GM10248 (cell line): ENCODE measurements at places on chromosomes 11 and 22.

DNA sequence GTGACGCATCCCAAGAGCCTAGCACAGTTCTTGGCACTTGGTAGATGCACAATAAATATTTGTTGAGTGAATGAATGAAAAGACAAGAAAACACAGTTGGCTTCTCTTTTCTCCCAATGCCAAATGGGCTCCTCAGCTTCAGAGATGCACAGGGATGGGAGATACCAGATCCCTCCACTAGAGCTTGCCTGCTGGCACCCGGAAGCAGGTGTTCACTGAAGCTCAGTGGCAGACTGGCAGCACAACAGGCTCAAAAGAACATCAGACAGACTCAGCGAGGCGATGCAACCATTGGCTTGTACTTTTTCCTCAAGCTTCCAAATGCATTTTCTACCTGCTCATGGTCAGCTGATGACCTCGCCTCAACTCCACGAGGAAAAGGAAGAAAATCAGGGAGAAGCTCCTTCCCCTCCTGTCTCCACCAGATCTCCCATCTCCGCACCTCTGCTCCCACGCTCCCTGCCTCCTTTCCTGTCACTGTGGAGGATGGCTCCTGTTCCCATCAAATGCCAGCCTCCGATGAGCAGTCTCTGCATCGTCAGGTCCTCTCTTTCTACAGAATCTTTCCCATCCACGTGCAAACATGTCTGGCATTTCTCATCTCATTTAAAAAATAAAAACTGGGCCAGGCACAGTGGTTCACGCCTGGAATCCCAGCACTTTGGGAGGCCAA lies 5.8 kb downstream of the RAPSN start:
- no peak for DNase-seq

DNA sequence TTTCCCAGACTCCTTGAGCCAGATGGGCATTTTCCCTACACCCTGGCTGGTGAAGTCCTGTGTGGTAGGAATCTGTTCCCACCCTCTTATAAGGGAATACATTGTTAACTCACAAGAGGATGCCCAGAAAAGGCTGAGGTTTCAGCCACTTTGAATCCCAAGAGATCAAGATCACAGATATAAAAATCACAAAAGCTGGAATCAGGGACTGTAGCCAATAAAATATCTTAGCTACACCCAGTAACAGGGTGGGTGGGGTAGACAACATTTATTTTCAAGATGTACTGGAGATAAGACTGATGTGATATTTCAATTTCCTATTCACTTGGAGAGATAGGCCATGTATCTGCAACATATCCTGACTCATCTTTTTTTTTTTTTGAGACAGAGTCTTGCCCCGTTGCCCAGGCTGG lies 50.3 kb downstream of the COPB1 start:
- DNase-seq = no peak

GRCh38 chr22:46946383-46946962 lies 184.0 kb downstream of the TBC1D22A start:
- DNase-seq = no peak

- DNase-seq = no peak
Observed at GRCh38 chr11:3041699-3042441, 15.4 kb downstream of the CARS1 start.

DNA sequence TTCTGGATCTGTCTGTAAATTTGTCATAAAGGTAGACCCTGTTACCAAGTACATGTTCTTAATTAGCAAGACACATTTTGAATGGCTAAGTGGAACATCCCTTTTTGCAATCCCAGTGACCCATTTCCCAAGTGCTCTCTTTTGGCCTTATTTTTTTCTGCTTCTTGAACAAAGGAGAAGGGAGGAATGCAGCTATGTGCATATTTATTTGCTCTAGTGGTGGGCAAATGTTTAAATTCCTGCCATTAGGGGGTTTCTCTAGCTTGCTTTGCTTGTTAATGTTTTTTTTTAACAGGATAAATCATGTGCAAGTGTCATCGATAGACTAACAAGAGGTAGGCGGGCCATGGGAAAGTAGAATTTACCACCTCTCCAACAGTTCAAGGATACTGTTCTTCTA lies 135.7 kb downstream of the COMMD9 start:
- DNase-seq = no peak

DNA sequence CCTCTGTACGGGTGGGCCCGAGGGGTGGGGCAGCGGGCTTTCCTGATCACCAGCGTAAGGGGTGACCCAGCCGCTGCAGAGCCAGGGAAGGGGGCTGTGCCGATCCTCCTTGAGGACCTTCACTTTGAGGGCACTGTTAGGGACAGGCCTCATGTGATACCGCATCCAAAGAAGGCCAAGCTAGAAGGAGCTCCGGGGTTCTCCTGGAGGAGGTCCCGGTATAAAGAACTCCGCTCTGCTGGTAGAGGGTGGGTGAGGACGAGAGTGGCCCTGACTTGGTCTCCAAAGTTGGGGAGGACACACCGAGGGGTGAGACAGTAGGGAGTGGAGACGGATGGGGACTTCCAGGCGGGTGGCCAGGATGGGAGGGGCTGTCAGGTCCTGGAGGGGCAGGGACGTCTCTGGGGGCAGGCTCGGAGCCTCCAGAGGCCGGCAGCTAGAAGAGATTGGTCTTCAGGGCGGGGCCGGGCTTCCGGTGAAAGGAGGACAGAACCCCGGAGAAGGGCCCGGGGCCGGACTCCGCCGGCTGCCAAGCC lies 4.6 kb downstream of the PHOX2A start:
- DNase-seq = peak; percentile 71

GRCh38 chr11:132037956-132038355 lies 667.5 kb downstream of the NTM start:
- no peak for DNase-seq

- no peak for DNase-seq
Observed at GRCh38 chr11:112881461-112881860, 79.8 kb upstream of the NCAM1 start.

DNA sequence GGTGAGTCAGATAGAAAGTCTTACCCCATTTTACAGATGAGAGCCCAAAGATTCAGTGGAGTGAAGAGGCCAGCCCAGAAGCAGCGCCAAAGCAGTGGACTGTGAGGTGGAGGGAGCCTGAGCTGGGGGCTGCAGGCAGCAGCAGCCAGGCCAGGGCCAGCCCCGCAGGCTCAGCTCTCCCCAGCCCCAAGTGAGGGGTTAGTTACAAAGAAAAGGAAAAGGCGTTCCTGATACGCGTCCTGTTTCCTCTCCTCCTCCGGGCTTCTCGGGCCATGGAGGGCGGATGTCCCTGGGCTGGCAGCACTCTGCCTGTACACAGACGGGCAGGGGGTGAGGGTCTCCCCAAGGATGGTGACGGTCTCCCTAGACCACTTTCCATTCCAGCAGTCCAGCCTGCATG lies 44.9 kb downstream of the ARRB1 start:
- no peak for DNase-seq

DNA sequence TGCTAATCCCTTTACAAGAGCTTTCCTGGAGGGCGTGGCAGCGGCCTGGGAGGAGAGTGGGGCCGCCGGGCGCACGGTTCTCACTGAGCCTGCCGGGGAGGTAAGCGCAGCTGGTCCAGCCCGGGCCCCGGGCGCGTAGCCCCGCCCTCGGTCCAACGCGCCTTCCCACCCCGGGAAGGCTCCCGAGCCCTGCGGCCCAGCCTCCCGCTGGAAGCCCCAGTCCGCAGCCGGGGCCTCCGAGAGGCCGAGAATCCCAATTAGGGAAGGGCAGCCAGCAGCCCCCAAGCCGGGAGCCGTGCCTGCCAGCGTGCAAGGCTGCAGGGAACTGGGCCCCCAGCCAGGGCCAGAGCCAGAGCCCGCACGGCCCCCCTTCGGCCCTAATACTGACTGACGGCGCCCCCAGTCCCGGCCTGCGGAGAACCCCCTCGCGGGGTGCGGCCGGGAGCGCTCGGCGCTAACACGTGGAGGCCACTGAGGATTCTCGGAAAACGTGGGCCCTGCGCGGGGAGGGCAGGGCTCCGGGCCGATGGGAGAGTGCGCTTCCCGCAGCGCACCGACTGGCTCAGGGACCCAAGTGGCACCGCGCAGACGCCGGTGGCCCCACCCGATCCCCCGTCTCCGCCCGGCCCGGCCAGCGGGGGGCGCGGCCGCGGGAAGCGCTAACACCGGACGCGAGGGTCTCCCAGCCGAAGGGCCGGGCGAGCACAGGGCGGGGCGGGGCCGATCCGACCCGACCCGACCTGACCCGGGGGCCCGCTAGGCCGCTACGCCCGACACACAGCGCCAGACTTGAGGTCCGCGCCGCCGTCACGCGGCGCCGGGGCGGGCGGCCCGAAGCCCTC lies 5.7 kb downstream of the ZFTA start:
- no peak for DNase-seq

DNA sequence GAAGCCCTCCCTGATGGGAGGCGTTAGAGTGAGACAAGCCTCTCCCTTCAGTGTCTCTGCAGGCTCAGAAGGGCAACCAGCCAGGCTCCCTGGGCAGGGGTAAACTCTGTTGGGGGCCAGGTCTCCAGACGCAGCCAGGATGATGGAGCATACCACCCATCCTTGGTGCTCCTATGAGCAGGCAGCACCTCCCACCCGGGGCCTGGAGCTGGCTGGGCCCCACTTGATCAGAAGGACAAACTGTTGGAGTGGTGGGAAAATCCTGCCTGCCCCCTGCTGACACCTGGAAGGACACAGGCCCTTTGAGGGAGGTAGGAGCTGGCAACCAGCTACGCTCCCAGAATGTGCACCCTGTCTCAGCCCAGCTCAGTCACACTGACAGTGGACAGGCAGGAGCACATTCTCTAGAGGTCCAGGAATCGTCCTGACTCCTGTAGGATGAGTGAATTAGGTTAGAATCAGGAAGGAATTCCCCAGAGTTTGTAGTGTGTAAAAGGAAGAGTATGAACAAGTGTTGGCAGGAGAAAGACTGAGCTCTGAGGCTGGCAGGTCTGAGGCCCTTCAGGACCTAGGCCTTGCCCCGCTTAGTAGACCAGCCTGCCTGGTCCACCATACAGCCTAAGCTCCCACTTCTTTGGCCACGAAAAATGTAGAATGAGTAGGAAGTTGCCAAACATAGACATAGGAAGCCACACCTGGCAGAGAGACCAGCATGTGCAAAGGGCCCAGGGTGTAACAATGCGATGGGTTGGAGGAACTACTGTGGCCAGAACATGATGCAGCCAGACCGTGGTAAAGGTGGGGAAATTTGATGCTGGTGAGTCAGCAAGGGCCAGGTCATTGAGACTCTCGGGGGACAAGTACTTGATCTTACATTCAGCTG lies 19.1 kb downstream of the ARHGEF17 start:
- peak; percentile 63 for DNase-seq

- DNase-seq = peak; percentile 7
Observed at GRCh38 chr11:64186492-64187165, 658 bp downstream of the STIP1 start.

DNA sequence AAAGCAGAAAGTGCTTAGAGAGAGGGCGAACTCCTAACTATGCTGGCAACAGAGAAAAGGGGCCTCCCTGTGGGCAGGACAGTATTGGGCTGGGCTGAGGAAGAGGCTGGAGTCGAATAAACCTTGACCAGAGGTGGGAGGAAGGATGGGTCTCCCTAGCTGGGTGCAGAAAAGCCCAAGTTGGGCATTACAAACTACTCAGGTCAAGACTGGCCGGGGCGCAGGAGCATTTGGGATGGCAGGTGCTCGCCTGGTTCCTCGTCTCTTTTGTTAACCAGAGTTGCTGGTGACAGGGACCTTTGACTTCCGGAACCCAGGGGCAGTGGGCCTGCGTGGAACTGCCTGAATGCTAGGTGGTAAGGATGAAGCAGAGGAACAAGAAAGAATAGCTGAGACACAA lies 80.3 kb upstream of the SHISAL1 start:
- no peak for DNase-seq

DNA sequence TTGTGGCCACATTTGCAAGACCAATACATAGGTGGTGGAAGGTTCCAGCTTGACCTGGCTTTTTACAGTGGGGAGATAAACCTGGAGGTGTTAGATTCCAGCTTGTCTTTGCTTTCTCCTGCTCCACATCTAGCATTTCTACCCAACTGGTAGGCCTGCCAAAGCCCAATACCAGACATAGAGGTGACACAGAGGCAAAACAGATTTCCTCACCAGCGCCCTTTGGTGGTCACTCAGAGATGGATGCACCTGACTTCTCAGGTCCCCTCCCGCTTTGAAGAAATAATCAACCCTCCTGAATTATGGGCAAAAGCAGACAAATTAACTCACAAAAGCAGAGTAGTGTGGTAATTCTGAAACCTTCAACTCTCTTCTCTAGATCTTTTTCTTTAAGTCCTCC lies 1356.2 kb downstream of the FAM181B start:
- no peak for DNase-seq

GRCh38 chr11:29135504-29135903 lies 881.3 kb downstream of the KCNA4 start:
- no peak for DNase-seq

DNA sequence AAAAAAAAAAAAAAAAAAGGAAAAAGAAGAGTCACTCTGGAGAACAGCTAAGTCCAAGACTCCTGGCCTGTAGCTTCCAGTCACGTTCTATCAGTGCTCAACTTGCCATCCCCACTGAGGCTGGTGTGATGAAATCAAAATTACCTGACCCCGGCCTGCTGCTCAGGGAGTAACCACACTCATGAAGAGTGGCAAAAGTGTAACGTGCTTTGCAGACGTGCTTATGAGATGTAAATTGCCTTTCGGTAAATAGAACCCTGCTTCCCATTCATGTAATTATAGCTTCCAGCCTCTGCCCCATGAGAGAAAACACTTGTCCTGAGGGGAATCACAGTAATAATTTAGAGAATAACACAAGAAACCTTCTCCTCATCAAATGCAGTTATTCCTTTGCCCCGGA lies 28.2 kb upstream of the CHKA start:
- DNase-seq = no peak

DNA sequence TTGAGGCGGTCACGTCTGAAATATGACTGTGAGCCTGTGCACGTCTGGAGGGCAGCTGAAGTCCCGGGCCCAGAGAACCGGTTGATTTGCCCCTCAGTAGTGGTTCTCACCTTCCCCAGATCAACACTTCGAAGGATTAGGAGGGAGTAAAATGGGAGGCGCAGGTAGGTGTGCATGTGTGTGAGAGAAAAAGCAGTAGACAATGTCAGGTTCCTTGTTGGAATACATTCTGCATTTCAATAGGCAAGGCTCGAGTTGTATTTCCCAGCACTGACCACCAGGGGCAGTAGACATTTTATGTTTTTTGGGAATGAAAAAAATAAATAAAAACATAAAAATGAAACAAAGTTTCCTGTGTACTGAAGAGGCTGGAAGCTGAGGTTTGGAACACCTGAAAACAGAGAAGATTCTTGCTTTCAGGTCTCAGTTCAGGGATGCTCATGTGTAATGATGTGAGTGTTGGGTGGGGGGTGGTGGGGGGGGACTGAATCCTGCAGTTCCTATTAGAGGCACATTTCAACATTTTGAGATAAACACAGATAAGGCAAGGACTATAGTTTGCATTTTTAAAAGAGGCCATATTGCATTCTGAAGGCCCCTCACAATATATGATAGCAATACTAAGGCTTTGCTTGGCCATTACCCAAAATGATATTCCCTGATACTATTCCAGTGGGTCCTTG lies 333.9 kb downstream of the CADM1 start:
- peak; percentile 29 for DNase-seq

- DNase-seq = no peak
Observed at GRCh38 chr11:46387919-46388618, 3.5 kb downstream of the CHRM4 start.

DNA sequence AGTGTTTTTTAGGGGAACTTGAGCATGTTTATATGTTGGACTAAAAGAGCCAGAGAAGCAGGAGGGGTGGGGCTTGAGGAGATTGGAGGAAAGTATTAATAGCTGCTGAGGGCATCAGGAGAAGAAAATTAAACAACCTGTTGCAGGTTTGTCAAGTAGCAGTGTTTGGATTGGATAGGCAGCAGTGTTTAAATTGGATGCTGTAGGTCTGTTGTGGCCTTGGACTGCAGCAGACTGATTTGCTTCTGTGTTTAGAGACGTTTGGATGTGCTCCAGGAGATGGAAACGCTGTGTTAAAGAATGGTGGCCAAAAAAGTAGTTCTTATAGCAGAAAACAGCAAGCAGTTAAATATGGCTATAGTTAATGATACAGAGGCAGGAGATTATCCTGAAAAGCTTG lies 5.7 kb downstream of the EIF3L start:
- no peak for DNase-seq
